Mesenteric fat pad (tissue), 1 donor: ENCODE measurements at places on chromosomes 7 and 10. TPM values are rescaled to one million over a fixed set of nuclear protein-coding genes. Genes with fewer than 3 reads are reported as not detected.
A peak's percentile ranks its signal among the peaks of the same experiment; 100 is the strongest.

Gene NUTM2D
- total RNA-seq, result 2.1 TPM

Gene LRRD1
- total RNA-seq, result not detected

Gene PDE6C
- not detected for total RNA-seq

Gene PALD1
- total RNA-seq, result 7.6 TPM

Gene TAS2R3
- total RNA-seq, result 0.61 TPM

Gene PHF14
- total RNA-seq, result 26.0 TPM

- peak; percentile 22 for DNase-seq
These were observed 304.3 kb upstream of the ZMIZ1 start for GRCh38 chr10:78764436-78764835.

- DNase-seq, result no peak
These were observed 70.2 kb downstream of the KIAA1217 start for GRCh38 chr10:24279166-24279565.

GRCh38 chr7:121344497-121344896 is 15.7 kb downstream of the WNT16 start:
- DNase-seq, result no peak

DNA sequence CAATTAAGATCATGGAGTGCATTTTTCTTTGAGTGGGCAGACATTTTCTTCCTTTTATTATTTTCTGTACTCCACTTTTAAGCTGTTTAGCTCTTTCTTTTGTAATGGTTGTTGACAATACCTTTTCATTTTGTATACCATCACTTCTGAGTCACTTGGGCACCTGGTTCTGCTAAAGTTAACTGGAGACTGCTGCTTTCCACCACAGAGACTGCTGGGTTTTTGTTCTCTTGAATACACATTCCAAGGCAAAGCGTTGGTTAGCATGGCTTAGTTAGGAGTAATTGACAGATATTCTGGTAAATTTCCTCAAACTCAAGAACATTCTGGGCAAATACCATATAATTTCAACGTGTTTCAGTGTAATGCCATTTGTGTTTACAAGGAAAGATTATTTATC is 541.9 kb upstream of the CELF2 start:
- DNase-seq, result no peak

GRCh38 chr7:33547880-33548279 is 357.5 kb upstream of the BMPER start:
- DNase-seq, result no peak

- peak; percentile 73 for DNase-seq
These were observed 71.9 kb downstream of the OAT start for GRCh38 chr10:124346831-124347230.

GRCh38 chr10:61642150-61642571 is 20.6 kb upstream of the CABCOCO1 start:
- DNase-seq, result no peak

GRCh38 chr10:43963793-43964425 is 315.2 kb upstream of the ZNF32 start:
- peak; percentile 88 for DNase-seq

GRCh38 chr10:15540727-15541126 is 169.6 kb upstream of the FAM171A1 start:
- no peak for DNase-seq

- DNase-seq, result peak; percentile 62
These were observed 54.5 kb upstream of the CXCL12 start for GRCh38 chr10:44439239-44439957.

GRCh38 chr10:124886195-124886594 is 55.7 kb upstream of the ZRANB1 start:
- no peak for DNase-seq

DNA sequence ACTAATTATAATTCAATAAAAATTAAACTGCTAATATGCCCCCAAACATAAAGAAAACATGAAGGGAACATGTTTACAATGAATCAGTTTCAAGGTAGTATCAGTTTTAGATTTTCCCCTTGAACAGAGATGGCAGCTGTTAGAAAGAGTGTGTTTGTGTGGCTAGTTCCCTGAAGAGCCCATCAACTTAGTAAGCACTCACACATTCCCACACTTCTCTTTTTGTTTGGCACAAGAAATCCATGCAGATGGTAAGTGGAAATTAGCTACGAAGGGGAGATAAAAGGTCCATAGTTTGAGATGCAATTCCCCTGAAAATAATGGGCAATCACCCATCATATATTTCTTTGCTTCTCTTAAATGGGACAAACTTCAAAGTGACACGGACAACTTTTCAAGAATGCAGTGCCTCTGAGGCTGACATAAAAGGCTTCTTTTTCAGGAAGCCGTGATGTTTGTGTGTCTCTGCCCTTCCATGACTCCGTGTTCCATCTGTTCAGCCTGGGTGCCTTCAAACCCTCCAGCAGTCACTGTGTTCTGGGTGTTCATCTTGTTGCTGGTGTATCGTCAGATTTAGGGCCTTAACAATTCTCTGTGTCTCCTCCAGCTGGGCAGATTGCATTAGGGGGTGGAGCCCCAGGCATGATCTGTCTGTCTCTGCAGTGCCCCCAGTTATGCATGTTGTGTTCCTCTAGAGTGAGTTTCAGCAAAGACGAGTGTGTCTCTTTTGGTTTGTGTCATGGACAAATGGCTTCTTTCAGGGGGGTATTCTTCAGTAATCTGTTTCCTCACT is 259.5 kb upstream of the NPY start:
- no peak for DNase-seq

DNA sequence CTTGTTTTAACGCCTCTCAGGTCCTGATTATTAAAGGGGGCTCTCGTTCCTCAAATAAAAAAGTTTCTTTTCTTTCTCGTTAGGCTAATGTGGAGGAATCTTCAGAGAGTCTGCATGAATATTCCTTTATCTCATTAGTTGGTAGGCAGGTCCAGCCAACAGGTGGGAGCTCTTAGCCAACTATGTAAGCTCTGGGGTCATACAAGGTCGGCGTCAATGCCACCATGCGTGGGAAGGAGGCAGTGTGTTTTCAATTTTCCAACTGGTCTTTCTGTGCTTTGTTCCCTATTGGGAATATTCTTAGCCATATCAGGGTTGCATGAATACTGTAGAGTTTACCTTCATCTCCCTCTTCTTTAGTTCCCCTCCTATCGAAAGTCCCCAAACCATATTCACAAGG is 118.5 kb upstream of the SVIL start:
- no peak for DNase-seq

- no peak for DNase-seq
These were observed 3.2 kb upstream of the ZNF248 start for GRCh38 chr10:37860494-37861190.
